ENCODE measurements at places on chromosomes 11 and 22.

- peak overlapping the region; percentile 24 for H3K27ac ChIP-seq
- H3K27me3 ChIP-seq = no peaks in the 10 kb centered on the region
- H3K36me3 ChIP-seq = peaks cover 4% of the 10 kb centered on the region
- no peak for DNase-seq
These were observed 92.5 kb downstream of the RELT start for GRCh38 chr11:73468590-73469161.

DNA sequence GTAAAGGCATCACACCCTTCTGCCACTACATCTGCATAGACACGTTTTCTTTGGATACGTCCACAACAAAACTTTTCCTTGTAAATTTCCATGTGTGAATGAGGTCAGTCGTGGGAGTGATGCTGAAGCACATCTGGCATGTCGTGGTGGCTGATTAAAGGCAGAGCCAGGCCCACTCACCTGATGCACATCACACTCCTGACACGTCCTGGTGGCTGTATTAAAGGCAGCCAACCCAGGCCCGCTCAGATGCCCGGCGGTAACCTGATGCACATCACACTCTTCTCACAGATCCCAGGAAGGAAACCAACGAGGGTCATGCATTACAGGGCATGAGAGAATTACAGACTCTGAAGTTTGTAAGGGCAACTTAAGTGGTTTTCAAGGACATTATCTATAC is 321.6 kb upstream of the B3GAT1 start:
- H3K36me3 ChIP-seq = no peaks in the 10 kb centered on the region
- no peak for DNase-seq
- no peaks in the 10 kb centered on the region for H3K27me3 ChIP-seq
- no peak overlapping the region for H3K4me3 ChIP-seq

DNA sequence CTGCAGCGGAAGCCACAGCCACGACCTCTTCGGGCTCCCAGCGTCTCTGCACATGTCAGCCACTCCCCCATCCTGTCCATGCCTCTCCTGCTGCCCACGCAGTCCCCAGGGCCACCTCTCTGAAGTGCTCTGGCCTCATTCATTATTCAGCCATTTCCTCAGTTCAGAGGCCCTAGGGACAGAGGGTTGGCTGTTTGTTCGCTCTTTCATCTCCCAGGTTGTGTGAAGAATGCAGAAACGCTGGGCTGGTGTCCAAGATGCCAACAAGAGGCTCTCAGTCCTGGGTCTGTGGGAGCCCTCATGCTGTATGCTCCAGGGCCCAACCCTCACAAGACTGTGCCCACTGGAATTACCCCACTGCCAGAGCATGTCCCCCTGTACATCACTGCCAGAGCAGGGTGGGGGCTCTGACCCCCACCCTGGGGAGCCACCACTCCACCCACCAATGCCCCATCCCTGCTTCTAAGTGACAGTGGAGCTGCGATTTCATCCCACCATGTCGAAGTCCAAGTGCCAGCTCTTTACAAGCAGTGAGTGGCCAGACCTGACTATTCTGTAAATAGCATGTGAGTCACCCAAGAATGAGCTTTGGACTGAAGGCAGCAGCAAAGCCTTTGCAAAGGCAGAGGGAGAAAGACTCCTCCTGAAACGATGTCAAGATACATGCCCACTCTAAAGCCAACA is 209.6 kb downstream of the BUD13 start:
- no peaks in the 10 kb centered on the region for H3K4me1 ChIP-seq
- no peaks in the 10 kb centered on the region for H3K27me3 ChIP-seq
- H3K36me3 ChIP-seq = no peaks in the 10 kb centered on the region
- H3K4me3 ChIP-seq = no peak overlapping the region

- H3K27me3 ChIP-seq = no peaks in the 10 kb centered on the region
- no peak overlapping the region for H3K4me3 ChIP-seq
- no peaks in the 10 kb centered on the region for H3K4me1 ChIP-seq
- no peak for DNase-seq
These were observed 269.6 kb downstream of the MN1 start for GRCh38 chr22:27531782-27532530.

DNA sequence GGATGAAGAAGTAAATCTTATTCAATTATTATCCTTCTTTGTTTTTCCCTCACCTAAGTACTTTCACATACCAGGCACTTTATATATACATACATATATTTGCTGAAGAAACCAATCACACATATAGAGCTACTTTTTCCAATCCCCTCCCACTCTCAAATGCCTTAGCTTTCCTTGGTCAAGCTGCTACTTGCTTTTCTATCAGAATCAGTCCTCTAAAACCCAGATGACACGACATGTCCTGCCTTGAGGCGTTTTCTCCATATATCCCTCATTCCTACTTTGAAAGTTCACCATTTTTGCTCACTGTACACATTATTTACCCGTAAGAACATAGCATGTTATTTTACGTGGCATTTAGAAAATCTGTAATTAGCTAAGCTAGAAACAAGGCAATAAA is 5.4 kb downstream of the RAB38 start:
- no peaks in the 10 kb centered on the region for H3K27me3 ChIP-seq
- no peak overlapping the region for H3K27ac ChIP-seq
- no peaks in the 10 kb centered on the region for H3K4me1 ChIP-seq
- H3K36me3 ChIP-seq = no peaks in the 10 kb centered on the region
- no peak overlapping the region for H3K4me3 ChIP-seq

Measured in tibial nerve (tissue), 4 donors.